ENCODE measurements at places on chromosomes 4 and X.

- DNase-seq: no peak
Measured at GRCh38 chr4:1094336-1094690, 19.1 kb downstream of the RNF212 start.

DNA sequence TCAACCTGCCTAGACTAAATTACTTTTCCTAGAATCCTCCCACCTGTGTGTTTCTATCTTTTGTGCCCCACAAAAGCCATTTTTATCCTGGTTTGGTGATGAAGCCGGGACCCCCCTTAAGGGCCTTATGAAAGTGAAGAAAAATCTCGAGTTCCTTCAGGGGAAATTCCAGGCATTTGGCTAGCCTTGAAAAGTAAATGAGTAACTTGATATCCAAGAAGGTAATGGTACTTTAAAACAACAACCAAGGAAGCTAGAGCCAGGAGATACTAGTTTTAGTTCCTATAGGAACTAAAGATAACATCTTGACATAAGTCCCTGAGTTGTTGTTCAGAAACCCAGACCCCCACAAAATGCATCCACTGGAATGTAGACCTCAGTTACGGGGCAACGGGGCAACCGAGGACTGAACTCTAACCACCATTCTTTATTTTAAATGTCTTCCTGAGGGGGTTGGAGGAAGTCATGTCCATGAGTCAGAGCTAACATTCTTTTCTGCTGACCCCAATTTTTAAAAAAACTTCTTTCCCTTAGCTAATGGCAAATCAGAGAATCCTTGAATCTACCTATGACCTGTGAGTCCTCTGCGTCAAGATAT is 73.9 kb downstream of the VCX3A start:
- DNase-seq: no peak

DNA sequence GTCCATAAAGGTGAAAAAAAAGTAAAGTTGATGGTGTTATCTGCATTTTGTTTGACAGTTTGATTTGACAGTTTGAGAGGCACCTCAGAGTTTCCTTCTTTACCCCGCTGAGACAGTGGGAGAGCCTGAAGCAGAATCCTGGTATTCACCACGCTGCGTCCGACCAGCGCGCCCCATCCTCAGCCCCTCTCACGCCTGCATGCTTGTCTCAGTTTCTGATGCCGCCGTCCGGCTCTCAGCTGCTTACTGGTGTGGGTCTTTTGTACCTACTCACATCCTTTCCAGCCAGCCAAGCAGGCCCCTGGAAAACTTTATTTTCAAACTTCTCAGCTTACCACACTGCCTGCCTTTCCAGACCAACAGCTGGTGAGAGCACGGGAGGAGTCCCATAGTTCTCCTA is 175.2 kb downstream of the DCLK2 start:
- DNase-seq: no peak

- no peak for DNase-seq
Measured at GRCh38 chr4:105345838-105346237, 128.0 kb downstream of the PPA2 start.

- DNase-seq: peak; percentile 34
Measured at GRCh38 chrX:150692831-150693724, at the start of gene MTMR1. Gene MTMR1, plus strand, starts transcription at chrX:150693396. Its CDS starts 135 bp downstream, at chrX:150693531.

DNA sequence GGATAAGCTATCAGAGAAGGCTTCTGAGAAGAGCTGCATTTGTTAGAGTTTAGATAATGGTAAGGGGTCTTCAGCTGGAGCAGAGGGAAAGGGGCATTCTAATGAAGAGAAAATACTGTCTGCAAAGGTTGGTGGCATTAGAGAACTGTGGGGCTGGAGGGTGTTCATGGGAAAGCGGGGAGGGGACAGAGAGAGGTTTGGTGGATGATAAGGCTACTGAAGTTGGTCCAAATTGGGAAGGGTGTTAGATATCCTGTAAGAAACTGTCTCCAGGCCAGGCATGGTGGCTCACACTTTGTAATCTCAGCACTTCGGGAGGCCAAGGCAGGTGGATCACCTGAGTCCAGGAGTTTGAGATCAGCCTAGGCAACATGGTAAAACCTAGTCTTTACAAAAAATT is 59.9 kb downstream of the AFF1 start:
- DNase-seq: no peak
